ENCODE measurements at places on chromosomes 3 and 15. TPM values are rescaled to one million over a fixed set of nuclear protein-coding genes. Genes with fewer than 3 reads are reported as not detected.

Gene SERPINI1
- total RNA-seq, result 1.7 TPM

Gene RPS27L
- total RNA-seq, result 144 TPM

Gene INTS14
- 40.7 TPM for total RNA-seq

Gene MELTF
- 44.3 TPM for total RNA-seq
